ENCODE measurements at places on chromosomes 5 and 9. TPM values are rescaled to one million over a fixed set of nuclear protein-coding genes. Genes with fewer than 3 reads are reported as not detected.

GRCh38 chr9:137918331-137919094 is 40.9 kb downstream of the CACNA1B start:
- no peak for DNase-seq

DNA sequence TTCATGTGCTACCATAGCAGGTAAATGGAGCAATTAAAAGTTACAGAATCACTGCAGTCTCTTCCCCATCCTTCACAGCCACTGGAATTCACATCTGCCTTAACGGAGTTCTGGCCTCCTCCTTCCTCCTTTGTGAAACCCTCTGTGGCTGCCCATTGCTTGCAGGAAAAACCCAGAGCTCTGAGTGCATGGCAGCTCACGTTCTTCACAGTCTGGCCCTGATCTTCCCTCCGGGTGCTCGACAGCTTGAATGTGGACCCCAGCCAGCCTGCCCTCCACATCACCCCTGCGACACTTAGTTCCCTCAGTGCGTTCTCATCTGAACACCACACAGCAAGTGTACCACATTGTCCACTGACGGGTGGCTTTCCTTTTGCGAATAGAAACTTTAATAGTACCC is 63.2 kb upstream of the RUFY1 start:
- no peak for DNase-seq

DNA sequence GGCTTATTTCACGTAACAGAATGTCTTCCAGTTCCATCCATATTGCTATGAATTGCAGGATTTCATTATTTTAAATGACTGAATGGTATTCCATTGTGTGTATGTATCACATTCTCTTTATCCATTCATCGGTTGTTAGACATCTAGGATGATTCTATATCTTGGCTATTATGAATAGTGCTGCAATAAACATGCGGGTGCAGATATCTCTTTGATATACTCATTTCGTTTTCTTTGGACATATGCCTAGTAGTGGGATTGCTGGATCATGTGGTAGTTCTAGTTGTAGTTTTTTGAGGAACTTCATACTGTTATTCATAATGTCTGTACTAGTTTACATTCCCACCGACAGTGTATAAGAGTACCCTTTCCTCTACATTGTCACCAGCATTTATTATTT is 460.5 kb downstream of the MAN2A1 start:
- no peak for DNase-seq

- no peak for DNase-seq
These were observed 129.5 kb downstream of the SIL1 start for GRCh38 chr5:139068494-139069151.

DNA sequence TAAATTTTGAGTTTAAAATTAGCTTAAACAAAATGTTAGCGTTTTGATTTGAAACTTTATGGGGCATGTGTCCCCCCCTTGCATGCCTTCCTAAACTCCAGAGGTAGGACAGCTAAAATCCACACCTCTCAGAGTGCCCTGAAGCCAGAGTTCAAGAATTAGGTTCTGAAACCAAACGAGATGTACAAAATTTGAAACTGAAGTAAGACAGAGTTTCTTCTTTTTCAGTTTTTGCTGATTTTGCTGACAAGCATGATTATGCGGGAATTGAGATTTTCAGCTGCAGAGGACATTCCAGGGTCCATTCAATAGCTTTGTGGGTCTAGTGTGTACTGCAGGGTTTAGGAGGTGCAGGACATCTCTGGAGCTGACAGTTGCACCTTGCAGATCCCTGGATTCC is 17.1 kb upstream of the LOX start:
- no peak for DNase-seq

DNA sequence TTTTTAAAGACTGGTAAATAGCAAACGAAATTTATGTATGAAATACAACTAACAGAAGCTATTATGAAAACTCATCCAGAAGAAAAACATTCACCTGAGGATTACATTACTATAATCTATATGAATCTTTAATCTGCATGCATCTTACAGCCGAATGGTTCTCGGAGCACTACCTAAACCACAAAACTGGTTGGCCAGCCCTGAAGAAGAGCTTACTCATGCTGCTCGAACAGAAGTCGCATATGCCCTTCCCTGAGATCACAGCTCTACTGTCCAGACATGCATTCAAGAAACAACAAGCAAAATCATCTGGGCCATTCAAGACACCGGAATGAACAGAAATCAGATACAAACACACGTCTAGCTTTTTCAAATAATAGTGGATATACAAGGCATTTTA is 931.0 kb upstream of the DMAC1 start:
- DNase-seq, result no peak

DNA sequence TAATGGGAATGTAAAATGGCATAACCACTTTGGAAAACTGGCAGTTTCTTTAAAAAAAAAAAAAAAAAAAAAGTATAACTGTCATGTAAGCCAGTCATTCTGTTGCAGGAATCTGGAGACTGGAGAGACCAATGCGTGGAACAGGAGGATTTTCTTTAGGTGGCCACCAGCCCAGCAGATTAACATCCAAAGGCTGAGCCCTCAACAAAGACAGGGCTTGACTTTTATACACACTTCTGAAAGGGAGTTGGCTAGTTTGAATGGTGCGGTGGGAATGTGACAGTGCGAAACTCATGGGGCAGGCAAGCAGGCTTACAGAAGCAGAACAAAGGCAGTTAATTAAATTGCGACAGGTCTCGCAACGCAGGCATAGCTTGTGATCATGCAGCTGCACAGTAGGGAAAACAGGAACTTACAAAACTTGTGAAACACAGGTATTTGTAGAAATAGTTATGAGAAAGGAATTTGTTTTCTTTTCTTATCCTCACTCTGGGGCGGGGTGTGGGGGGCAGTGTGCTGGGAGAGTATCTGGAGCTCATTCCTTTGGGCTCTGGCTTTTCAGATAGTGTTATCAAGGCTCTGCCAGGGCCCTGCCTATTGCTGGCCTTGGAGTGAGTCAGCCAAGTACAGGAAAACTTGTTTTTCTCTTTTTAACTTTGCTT is 12.0 kb downstream of the UIMC1 start:
- no peak for DNase-seq

ZNF367 gene
- total RNA-seq, result 9.9 TPM

C8G gene
- total RNA-seq, result 0.53 TPM

CACNA1B gene
- total RNA-seq, result 0.11 TPM

SPINK1 gene
- total RNA-seq, result 12.1 TPM

FCN2 gene
- not detected for total RNA-seq
